Type B pancreatic cell (in vitro differentiated cells): ENCODE measurements at places on chromosomes 7 and 10. TPM values are rescaled to one million over a fixed set of nuclear protein-coding genes. Genes with fewer than 3 reads are reported as not detected.

The CCZ1B gene
- 49.5 and 70.0 TPM in 2 replicates for total RNA-seq

DNA sequence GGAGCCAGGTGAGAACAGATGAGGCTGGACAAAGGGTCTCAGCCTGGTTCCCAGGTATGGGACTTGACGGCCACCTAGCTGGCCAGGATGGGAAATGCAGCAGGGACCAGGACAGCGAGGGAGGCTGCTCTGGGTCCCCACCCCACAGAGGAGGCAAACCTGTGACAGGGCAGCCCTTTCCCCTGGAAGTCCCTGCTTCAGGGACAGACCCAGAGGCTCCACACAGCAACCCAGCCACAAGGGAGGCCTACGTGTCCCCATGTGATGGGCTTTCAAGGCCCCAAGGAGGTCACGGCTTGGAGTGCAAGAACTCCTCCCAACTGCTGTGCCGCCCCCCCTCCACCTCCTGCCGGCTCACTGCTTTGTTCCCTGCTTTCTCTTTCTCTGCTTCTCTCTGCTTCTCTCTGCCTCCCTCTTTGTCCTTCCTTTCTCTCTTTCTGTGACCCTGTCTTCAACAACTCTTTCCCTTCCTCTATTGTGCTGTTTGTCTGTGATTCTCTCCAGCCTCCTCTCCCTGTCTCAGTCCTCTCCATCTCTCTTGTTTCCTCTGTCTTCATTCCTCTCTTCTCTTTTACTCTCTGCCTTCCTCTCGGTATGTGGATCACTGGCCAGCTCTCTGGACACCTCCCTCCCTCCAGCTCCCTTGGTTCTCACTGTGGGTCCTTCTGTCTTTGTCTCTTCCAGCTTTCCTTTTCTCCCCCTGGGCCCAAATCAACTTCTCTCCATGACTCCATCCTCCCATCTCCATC lies 9.6 kb upstream of the EIF5AL1 start:
- DNase-seq = no peak

GRCh38 chr10:45447416-45447815 lies 73.4 kb downstream of the ALOX5 start:
- no peak for DNase-seq

DNA sequence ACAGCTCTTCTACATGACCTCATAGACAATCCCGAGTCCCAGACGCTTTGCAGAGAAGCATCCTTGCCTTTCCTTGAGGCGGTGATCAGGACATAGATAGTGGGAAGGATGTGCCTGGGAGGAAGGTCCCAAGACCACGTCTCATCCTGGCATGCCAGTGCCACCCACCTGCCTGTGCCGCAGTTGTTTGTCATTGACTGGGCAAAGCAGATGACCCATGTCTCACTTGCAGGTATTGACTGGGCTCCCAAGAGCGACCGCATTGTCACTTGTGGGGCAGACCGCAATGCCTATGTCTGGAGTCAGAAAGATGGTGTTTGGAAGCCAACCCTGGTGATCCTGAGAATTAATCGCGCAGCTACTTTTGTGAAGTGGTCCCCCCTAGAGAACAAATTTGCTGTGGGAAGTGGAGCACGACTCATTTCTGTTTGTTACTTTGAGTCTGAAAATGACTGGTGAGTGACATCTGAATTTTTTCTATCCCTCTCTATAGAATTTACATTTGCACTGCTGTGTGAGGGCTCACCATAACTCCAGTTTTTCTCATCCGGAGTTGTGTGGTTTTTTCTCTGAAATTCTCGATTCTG lies 18.5 kb downstream of the ARPC1A start:
- no peak for DNase-seq

DNA sequence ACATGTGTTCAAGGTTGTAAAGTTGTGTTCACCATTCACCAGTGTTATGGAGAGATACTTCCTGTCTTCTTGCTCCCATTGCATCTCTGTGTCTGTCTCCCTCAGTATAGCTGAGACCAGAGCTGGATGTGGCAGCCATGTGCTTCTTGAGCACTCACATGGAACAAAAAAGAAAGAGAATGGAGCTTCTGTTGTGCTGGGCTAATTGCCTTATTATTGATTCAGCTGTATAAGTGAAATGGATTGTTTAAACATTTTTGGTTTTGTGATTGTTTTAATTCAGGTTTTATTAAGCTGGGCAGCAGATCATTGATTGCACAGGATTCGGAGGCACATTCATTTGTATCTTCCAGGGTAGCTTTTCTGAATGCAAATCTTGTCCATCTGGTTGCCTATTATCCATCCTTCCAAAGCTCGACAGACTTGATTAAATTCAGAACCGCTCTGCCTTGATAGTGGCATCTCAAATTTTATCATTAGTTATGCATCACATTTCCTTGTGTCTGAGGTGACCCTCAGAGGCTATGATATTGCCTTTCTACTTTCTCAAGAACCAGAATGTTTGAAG lies 119.9 kb downstream of the CCNY start:
- no peak for DNase-seq

DNA sequence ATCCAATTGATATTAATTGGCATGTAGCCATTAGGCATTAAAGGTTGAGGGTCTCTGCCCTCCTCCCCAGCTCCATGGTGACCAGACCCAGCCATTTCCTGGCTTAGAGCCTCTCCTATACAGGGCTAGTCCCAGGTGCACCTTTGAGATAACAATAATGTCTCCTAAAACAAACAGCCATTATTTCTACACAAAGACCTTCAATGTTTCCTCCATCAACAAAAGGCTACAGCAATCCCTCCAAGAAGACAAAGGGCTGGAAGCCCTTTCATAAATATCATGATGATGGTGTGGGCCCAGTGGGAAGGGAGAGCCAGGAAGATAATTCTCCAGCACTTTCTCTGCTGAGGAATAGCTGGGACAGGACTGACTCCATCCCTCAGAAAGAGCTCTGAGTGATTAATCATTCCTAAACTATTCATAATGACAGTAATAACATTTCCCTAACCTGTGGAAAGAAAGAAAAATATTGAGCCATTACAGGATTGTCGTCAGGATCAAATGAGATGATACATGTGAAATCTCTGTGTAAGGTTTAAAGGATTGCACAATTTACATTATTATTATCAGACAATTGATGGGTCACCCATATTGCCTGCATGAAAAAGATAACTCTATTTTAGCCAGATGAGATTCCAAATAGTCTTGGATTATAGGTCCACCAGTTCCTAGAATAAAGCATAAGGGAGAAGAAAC lies 10.2 kb downstream of the PKD2L1 start:
- no peak for DNase-seq
